ENCODE measurements at places on chromosomes 6 and 20. TPM values are rescaled to one million over a fixed set of nuclear protein-coding genes. Genes with fewer than 3 reads are reported as not detected.

NRM gene
- 25.1 TPM for total RNA-seq

MAFB gene
- 84.6 TPM for total RNA-seq

COL21A1 gene
- 24.5 TPM for total RNA-seq

SLCO4A1 gene
- 160 TPM for total RNA-seq

EYS gene
- total RNA-seq = not detected

HCK gene
- total RNA-seq = 16.8 TPM

GPX5 gene
- not detected for total RNA-seq

TSPYL4 gene
- total RNA-seq = 8.8 TPM

B3GAT2 gene
- total RNA-seq = not detected

CALHM5 gene
- 3.4 TPM for total RNA-seq

PNLDC1 gene
- not detected for total RNA-seq

BTNL2 gene
- not detected for total RNA-seq

TFAP2A gene
- total RNA-seq = 0.21 TPM

STK35 gene
- 11.2 TPM for total RNA-seq

CHRNA4 gene
- total RNA-seq = not detected

DZANK1 gene
- total RNA-seq = 1.3 TPM

RNF182 gene
- 3.0 TPM for total RNA-seq

BMP6 gene
- 16.0 TPM for total RNA-seq

FERMT1 gene
- total RNA-seq = 0.75 TPM

LY6G6F gene
- total RNA-seq = not detected

PRDM13 gene
- not detected for total RNA-seq

SPDEF gene
- total RNA-seq = not detected

CALHM4 gene
- not detected for total RNA-seq

KIF13A gene
- total RNA-seq = 28.9 TPM

UNC93A gene
- total RNA-seq = not detected

ZBTB46 gene
- 39.5 TPM for total RNA-seq

C6orf163 gene
- total RNA-seq = not detected

IL17A gene
- total RNA-seq = not detected

TMEM30A gene
- 54.8 TPM for total RNA-seq

MTFR2 gene
- not detected for total RNA-seq

ARMH2 gene
- not detected for total RNA-seq

ME1 gene
- 8.4 TPM for total RNA-seq

NHSL1 gene
- total RNA-seq = 10.4 TPM

NFATC2 gene
- 7.9 TPM for total RNA-seq

DEF6 gene
- 20.1 TPM for total RNA-seq
